ENCODE measurements at places on chromosomes 2 and 18.
A peak's percentile ranks its signal among the peaks of the same experiment; 100 is the strongest.

DNA sequence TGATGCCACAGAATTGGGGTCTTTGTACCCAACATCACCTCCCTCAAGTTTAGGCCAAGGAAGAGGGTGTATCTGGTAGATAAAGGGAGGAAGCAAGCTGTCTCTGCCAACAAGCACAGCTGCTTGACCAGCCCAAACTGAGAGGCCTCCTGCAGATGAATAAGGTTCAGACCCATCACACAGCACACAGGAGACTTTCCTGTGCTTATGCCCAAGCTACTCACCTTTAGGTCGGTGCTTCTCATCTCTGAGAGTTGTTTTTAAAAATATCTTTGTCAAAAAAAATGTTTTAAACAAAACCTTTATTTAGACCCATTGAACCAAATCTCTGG is 24.7 kb upstream of the SP3 start:
- no peak for DNase-seq

DNA sequence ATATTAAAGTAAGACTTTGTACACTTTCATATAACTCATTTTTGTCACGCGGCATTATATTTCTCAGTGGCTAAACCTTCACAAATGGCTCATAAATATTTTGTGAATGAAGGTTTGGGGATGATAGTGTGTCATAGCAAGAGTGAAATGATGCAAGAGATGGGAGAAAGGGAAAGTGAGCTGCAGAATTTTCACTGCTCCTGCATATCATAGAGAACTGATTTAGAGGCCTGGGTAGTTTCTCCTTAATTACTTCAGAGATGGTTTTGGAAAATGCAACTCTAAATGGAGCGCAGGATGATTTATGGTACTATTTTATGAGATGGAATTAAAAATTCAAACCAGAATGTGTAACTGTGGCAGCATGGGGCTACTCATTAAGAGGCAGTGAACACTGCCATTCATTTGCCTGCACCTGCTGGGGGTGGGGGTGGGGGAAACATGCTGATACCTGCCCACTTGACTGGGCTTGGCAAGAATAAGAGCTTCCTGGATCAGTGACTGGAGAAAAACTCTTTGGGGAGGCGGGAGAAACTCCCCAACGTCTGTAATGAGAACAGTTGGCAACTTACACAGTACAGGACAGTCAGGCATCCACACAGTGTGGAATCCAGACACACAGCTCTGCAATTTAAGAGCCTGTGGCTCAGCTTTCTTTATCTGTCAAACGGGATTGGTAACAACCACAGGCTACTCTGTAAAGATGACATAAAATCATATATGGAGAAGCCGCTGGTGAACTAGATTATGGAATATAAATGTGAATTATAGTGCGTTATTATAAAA is 941.9 kb downstream of the SLC4A3 start:
- DNase-seq = no peak

DNA sequence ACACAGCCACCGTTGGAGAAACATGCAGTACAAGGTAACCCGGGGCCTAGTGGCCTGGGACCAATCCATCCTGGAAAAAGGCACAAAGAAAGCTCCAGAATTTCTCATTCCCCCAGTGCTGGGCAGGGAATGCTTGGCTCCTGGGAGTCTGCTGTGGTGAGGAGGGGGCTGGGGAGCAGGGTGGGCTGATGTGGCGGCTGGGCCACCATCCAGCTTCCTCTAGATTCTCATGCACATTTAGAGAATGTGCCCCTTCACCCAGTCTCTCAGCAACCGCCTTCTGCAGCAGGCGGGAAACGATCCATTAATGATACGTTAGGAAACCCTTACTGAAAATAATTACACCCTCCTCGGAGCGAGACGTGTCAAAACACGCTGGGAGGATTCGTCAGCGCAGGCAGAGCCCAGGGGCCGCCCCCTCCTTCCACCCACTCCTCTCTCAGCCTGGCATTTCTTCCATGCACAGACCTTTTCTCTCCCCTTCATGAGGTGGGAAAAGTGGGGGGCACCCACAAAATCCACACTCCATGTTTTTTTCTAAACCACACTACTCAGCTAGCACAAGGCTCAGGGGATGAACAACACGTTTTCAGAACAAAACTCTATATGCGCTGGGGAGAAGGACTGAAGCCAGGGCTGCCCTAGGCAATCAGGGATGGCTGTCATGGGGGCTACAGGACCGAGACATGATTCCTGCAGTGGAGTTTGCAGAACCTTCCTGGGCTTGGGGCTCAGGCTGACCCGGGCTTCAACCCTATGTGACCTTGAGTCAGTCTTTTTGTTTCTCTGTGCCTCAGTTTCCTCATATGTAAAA is 56.1 kb upstream of the SMAD7 start:
- DNase-seq = no peak

GRCh38 chr2:157413326-157414035 is 30.4 kb downstream of the CYTIP start:
- DNase-seq = peak; percentile 81

DNA sequence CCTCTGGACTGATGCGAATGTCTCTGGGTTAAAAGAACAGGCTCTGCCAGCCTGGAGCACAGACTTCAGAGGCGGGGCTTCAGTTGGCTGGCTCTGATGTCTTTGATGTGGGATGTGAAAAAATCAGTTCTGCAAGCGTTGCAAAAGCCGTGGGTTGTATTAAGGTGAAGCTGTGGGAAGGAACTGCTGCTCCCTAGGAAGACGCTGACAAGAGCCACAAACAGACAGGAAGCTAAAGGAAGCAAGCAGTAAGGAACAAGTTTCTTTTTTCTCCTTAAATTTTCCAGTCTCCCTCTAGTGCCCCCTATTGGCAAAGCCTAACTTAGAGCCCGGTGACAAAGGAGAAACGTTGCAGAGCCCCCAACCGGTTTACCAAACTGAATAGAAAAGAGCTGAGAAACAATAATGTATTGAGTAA is 239.0 kb downstream of the CCDC178 start:
- DNase-seq = no peak

- no peak for DNase-seq
Measured at GRCh38 chr2:11177871-11178690, 22.8 kb downstream of the SLC66A3 start.

DNA sequence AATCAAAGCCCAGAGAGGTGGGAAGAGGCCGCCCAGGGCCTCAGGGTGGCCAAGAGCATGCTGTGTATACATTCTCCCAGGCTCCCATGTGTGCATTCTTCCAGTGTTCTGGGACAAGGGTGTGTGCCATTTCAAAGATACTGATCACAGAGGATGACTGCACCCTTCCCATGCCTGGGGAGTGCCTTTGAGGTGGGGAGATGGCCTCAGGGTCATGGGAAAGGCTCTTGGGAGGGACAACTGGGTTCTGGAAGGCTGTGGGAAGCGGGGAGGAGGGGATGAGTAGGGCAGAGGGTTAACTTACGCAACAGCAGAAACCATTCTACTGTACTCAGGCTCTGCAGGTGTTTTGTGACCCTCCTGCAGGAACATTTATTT is 40.9 kb downstream of the KLHL29 start:
- DNase-seq = no peak

DNA sequence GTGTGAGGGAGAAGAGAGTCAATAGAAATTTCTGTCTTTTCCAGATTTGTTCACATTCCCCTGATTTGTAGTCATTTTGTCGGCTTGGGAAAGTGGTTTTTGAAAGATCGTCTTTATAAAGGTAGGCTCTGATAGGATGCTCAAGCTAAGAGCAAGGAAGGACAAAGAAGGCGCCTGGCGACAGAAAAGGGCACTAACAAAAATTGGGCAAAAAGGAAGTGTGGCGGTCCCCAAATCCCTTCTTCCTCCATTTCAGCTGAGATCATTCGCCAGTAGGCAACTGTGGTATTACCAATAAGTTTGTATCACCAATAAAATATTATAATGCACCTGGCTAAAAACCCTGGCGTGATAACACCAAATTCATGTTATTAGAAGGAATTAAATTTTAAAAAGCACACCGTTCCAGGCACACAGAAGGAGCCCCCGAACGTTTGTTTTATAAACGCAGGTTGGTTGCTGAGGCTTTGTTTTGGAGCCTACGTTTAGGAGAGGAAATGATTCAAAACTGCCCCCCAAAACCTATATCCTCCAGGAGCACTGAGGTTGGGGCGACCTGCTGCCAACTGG is 756 bp upstream of the PTPN4 start:
- no peak for DNase-seq

GRCh38 chr18:61892683-61893308 is at the start of gene RNF152:
TSS of gene RNF152 (minus strand) at chr18:61893007. CDS start at chr18:61816463, 76,544 bp downstream.
- peak; percentile 3 for DNase-seq

DNA sequence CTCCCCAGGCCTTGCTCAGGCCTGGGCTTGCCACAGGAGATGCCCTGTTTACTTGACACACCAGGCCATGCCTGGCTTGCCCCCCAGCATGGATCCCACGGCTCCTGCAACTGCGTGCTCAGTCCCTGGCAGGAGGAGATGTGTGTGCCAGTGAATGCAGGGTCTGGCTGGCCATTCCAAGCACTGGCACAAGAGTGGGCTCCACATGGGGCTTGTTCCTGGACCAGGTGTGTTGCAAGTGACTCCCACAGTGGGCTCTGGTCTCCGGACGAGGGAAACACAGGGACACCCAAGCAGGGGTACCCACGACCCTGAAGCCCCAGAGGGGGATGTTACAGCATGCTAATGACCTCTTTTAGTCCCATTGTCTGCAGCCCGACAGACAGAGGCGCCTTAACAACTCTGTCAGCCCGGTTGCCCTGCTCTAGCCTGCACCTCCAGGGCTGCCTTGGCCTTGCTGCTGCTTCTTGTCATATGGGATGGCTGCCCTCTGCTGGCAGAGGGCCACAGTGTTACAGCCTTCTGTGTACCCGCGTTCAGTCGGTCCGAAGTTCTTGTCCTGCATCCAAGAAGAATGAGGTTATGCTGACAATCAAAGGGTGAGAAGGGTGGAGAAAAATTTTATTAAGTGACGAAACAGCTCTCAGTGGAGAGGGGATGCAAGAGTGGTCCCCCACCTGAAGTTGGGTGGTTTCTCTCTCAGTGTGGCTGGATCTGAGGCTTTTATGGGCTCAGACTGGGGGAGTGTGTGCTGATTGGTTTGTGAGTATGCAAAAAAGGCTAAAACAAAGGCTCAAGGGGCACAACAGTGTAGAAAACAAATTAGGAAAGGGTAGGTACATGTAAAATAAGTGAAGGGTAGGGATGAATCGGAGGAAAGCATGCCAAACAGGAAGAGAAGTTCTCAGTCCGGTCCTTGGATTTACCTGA is 180.4 kb downstream of the MBD5 start:
- DNase-seq = peak; percentile 30

- no peak for DNase-seq
Measured at GRCh38 chr2:188382107-188382506, 90.4 kb downstream of the GULP1 start.

GRCh38 chr2:189222468-189223105 is 43.0 kb upstream of the COL5A2 start:
- DNase-seq = no peak

DNA sequence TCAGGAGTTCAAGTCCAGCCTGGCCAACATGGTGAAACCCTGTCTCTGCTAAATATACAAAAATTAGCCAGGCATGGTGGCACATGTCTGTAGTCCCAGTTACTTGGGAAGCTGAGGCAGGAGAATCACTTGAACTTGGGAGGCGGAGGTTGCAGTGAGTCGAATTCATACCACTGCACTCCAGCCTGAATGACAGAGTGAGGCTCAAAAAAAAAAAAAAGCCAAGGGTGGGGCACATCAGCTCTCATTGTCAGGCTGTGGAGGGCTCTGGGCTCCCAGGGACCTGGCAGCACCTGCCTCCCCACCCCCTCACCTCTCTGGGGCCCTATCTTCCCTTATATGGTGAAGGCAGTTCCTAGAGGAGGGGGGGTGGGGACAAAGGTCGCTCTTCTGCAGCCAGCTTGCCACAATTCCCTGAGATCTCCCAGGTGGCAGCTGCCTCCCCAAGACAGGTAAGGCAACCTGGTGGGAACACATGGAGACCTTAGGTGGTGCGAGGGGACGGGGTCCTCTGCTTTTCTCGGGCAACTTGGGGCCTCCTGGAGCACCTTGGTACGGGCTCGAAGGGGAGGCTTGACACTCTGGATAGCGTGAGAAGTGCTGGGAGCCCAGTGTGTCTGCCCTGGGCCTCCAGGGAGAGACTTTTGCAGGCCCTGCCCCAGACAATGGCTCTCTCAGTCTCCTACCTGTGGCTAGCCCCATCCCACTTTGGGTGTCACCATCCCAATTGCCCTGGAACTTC is at the start of gene VIL1:
Gene VIL1, plus strand, starts transcription at position 407 of the 742 bp plus-strand sequence. CDS start 4,656 bp downstream, outside the sequence.
- no peak for DNase-seq

DNA sequence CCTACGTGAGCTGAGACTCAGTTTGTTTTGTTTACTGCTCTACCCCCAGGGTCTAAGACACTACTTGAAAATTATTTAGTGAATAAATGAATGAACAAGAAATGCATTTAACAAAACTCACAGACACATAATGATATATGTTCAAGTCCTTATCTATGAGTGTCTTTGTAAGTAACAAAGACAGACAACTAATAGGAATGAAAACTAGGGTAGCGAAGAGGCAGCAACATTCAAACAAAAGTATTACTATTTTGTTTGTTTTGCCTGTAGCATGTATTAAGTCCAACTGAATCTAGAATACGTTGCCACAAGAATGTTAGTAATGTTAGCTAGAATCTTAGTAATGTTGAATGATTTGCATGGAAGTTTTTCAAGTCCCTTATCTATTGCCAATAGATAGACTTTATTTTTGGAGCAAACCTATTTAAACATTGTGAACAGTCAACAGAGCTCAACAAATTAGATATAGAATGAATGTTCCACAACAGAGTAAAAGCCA is 144.8 kb upstream of the VWC2L start:
- DNase-seq = no peak

DNA sequence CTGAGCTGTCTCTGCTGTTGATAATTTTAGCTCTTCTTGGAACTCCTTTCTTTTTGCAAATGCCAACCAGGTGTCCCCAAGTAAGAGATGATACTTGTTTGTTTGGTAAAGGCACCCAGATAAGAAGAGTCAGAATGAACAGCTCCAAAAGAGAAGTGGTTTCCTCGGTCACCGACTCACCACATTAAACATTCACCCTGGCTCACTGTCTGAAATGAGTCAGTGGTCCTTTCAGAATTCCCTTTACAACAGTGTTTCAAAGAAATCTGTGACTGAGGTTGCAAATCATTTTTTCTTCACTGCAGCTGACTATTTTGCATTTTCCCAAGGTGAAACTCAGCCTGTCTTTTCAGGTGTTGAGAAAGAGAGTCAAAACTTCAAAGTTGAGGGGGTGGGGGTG is 16.2 kb upstream of the CXCR4 start:
- peak; percentile 61 for DNase-seq

GRCh38 chr18:49178736-49179135 is 228.0 kb upstream of the SMAD7 start:
- DNase-seq = no peak

- peak; percentile 75 for DNase-seq
Measured at GRCh38 chr2:105744091-105744908, 412 bp upstream of the NCK2 start.

DNA sequence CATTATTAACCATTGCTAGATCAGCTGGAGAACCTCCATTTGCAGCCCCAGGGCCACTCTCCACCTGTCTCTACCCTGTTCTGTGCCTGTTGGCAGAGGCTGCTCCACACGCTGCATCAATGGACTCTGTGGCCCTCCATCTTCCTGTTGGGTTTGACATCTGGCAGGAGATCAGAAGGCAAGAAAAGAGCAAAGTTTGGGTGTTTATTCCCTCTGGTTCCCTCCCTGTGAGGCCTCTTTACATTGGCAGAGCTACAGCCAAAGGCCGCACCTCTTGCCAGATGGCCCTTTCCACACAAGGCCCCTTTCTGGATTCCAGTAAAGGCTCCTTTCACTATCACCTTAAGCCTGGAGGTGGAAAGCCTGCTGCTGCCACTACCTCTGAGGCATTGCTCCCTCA is 110.9 kb upstream of the RND3 start:
- no peak for DNase-seq
